ENCODE measurements at places on chromosomes 1 and 21.
A peak's percentile ranks its signal among the peaks of the same experiment; 100 is the strongest.

- peak; percentile 20 for DNase-seq
Measured at GRCh38 chr21:15054606-15055239, 10.1 kb downstream of the NRIP1 start.

DNA sequence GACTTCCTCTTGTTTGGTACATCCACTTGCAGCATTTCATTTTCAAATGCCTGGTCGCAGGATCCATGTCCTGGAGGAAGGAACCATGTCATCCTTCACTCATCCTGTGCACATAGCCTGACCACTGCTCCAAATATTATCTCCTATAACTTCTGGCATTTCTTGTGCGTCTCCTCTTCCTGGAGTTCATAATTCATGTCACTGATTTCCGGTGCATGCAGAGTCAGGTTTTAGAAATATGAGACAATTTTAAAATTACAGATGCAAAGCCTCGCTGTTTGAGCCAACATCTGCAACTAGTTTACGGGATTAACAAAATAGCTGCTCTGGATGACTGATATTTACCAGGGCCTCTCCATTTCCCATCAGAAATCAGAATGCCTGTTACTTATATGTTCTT is 268.1 kb downstream of the DNM3 start:
- no peak for DNase-seq

- no peak for DNase-seq
Measured at GRCh38 chr1:118042501-118042900, 113.0 kb downstream of the WDR3 start.

DNA sequence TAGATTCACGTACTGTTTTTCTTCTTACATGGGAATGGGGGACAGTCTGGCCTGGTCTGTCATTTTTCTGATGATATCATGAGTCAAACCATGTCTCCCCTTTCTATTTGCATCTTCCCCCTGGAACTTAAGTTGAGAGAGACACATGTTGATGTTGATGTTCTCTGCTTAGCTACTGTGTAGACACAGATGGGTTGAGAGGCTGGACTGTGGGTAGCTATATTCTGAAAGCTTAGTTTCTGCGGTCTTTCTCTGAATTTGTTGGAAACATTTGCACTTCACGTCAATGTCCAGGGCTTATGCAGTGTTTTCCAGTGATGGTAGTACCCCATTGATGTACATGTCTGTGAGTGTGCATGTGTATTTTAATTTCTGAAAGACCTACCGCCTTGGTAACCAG is 58.2 kb downstream of the FCRL5 start:
- DNase-seq, result no peak

DNA sequence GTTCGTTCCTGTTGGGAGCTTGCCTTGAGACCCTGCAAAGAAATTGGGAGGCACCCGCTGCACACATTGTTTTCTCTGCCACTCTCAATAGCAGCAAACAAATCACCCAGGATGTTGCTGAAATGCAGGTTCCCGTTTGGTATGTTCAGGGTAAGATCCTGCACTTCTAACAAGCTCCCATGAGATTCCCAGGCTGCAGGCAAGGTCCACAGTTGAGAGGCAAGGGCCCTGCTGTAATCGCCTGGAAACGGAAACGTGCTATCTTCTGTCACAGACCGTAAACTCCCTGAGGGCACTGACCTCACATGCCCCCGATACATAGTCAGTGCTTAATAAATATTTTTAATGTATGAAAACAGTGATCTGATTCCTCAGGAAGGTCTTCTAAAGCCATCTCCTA is 37.8 kb downstream of the XCL1 start:
- no peak for DNase-seq

Measured in globus pallidus (tissue), 1 donor.